Myocyte (in vitro differentiated cells): ENCODE measurements at places on chromosomes 16 and 17. TPM values are rescaled to one million over a fixed set of nuclear protein-coding genes. Genes with fewer than 3 reads are reported as not detected.

The PRAC2 gene
- not detected in 2 replicates for total RNA-seq

The ASPA gene
- 0.03 and 0.05 TPM in 2 replicates for total RNA-seq

The NTN1 gene
- 0.73 and 1.2 TPM in 2 replicates for total RNA-seq

The MPG gene
- 162 and 168 TPM in 2 replicates for total RNA-seq

The GPR139 gene
- total RNA-seq: not detected in 2 replicates

The GSDMA gene
- total RNA-seq: not detected in 2 replicates

The TLCD2 gene
- 1.7 and 1.8 TPM in 2 replicates for total RNA-seq

The OR3A3 gene
- total RNA-seq: not detected in 2 replicates

The KRT13 gene
- total RNA-seq: not detected in 2 replicates

DNA sequence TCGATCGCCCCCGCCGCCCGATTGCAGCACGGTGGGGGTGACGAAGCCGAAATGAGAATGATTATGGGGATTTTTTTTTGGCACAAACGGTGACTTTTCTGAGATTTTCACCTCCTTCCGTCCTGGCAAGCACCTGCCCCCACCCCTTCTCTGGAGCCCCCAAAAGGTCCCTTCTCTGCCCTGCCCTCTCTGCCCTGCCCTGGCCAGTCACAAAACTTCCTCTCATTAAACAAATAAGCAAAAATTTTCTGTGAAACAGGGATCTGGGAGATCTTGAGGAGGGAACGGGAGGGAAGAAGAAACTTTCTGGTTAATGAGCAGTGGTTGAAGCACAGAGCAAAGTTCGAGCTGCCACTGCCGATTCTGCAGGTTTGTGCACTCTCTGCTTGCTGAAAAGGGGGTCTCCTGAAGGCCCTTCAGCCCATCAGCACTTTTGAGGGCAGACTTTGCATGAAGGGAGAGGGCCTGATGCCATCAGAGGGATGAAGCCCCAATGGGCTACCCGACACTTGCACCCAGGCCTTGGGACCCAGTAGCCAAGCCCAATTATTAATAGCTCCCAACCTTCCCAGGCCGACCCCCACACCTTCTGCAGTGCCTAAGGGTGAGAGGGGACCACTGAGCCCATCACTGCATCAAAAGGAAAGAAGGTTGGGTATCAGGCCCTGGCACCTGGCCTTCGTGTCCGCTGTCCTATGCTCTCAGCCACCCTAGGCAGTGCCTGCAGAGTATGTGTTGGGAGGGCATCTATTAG is 1.0 kb upstream of the HOXB8 start:
- DNase-seq: no peak

GRCh38 chr17:67461228-67461780 is 84.2 kb downstream of the PITPNC1 start:
- DNase-seq: no peak

DNA sequence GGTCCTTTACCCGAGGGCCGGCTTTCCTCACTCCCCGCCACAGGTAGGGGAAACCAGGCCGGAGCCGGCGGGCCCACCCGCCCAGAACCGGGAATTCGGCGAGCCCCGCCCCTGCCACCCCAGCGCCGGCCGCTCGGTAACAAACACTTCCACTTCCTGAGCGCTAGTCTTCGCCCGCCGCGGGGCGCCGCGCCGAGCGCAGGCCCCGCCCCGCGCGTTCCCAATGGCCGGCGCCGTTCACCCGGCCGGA is 224 bp upstream of the NHERF1 start:
- no peak for DNase-seq

- DNase-seq: peak; percentile 57
These were observed 103.8 kb downstream of the RAB11FIP4 start for GRCh38 chr17:31495022-31495885.

DNA sequence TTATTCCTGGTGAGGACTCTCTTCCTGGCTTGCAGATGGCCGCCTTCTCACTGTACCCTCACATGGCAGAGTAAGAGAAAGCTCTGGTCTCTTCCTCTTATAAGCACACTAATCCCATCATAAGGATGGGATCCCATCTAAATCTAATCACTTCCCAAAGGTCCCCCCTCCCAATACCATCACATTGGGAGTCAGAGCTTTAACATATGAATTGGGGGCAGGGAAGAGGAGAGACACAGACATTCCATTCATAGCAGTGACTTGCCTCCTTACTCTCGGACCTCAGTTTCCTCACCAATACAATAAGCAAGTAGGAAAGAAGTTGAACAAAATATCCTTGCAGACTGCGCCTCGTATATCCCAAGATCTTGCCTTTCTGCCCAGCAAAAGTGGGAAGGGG is 1.7 kb downstream of the CLEC19A start:
- no peak for DNase-seq

- DNase-seq: peak; percentile 18
These were observed 85.0 kb downstream of the SNX29 start for GRCh38 chr16:12061336-12062055.

- no peak for DNase-seq
These were observed 3.3 kb downstream of the HASPIN start for GRCh38 chr17:3727041-3727440.

GRCh38 chr17:33013596-33014375 is 22.1 kb downstream of the SPACA3 start:
- no peak for DNase-seq

DNA sequence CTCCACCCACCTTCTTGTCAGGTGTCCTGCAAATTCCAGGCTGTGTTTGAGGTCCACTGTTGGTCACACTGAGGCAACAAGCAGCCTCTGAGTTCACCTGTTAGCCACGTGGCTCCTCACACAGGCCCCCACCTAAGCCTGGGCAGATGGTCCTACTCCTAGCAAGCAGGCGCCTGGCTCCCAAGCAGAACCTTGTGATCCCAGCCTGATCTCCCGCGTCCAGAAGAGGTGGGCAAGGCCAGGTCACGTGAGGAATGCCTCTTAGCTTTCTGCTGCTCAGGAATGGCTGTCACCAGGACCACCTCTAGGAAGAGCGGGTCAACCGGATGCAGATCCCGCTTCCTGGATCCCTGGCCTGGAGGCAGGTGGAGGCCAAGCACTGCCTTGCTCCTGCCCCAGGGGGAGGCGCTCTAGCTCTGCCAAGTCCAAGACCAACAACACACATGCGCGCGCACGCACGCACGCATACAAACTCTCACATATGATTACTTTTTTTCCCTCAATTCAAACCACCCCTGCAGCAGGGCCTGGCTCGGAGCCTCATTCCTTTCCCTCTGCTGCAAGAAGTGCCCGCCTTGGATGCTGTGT is 9.5 kb downstream of the CYB561 start:
- DNase-seq: no peak

- DNase-seq: peak; percentile 78
These were observed 27.2 kb downstream of the CLEC16A start for GRCh38 chr16:10971560-10971961.

GRCh38 chr17:67063141-67063540 is 18.8 kb downstream of the CACNG1 start:
- DNase-seq: no peak
